ENCODE measurements at places on chromosomes 6 and 20. TPM values are rescaled to one million over a fixed set of nuclear protein-coding genes. Genes with fewer than 3 reads are reported as not detected.

DNA sequence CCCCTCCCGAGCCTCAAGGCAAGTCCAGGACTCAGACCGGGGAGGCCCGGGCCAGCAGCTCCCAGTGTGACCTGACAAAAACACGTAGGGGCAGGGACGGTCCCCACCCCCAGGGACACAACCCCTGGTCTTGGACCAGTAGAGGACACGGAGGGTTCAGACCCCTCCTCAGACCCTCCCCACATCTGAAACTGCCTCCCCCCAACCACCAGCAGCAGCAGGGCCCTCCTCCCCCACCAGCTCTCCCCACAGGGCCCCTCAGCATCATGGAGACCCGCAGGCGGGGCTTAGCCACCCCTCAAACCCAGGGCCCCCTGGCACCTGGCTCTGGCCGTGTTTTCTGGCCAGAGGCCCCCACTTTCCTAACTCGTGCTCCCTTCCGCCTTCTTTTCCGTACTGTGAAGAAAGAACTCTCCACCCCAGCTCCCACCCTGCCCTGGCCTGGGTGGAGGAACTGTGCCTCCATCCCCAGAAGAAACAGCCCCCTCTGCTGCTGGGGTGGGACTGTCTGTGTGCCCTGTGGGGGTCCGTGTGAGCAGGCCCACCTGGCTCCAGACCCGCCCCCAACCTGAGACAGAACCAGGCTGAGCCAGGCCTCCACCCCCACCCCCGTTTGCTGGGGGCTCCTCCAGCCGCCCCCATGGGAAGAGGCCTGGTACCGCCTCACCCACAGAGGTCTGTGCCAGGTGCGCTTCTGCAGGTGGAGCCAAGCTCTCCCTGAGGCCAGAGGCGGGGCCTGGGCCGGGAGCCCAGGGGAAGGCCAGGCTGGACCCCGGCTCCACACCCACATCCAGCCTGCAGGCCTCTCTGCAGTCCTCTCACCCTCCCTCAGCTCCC, 39.0 kb upstream of the MDFI start:
- H3K27ac ChIP-seq = no peak overlapping the region
- H3K4me1 ChIP-seq = peaks cover 6% of the 10 kb centered on the region
- H3K4me3 ChIP-seq = no peak overlapping the region
- H3K27me3 ChIP-seq = peaks cover 1% of the 10 kb centered on the region
- DNase-seq = no peak
- no peaks in the 10 kb centered on the region for H3K36me3 ChIP-seq

DNA sequence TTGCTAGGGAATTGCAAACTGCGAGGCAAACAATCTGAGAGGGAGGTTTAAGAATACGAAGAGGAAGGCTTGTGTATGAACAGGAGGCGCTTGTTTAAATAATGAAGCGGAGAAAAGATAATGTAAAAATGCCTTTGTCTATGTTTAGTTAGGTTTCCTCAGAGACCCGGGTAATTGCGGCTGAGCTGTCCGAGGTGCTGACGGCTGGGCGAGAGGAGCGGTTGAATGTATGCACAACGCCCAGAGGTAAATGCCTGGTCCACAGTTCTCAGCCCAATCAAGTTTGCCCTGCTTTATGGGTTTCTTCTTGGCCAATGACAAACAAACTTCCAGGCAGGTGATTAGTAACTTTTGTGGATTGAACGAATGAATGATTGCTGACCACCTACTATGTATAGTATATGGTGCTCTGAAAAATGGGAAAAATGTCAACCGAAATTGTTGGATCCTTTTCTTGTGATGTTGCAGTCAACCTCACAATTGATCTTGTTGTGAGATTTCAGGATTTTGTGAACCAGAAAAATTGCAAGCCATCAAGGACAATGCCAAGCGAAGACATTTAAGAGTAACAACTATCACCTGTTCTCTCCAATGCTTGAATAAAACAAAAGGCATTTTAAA, 38.3 kb upstream of the SLC32A1 start:
- no peak overlapping the region for H3K4me3 ChIP-seq

DNA sequence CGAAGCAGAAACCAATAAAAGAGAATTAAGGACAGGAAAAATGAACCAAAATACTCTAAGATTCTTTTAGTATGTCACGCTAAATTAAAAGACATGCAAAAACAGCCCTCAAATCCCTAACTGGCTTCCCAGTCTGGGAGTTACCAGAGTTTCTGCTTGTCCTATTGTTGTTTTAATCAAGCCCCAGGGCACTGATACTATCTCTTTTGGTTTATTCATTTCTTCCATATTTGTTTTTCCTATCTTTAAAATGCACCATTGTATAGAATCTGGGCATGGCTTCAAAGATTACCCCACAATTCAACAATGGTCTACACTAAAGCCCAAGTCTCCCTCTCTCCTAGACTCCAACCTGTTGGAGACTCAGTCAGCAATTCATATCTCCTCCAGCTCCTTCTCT, 169.1 kb downstream of the MYLK4 start:
- H3K4me3 ChIP-seq = no peak overlapping the region
- H3K27me3 ChIP-seq = peaks cover 51% of the 10 kb centered on the region
- no peaks in the 10 kb centered on the region for H3K4me1 ChIP-seq
- H3K36me3 ChIP-seq = no peaks in the 10 kb centered on the region

BEND3 gene
- 12.8 TPM for total RNA-seq

SALL4 gene
- 1.0 TPM for total RNA-seq

MYBL2 gene
- total RNA-seq = 95.1 TPM

Data from activated T-helper 1 cell treated with anti-CD3 and anti-CD28 coated beads, Interleukin-12 subunit alpha, Interleukin-12 subunit beta, Interleukin-2, Interleukin-4 antibody, amounts not matched to agents 30 ng/mL and 10 ng/mL and 1 ng/mL, durations not matched to agents 14 hours and 24 hours and 36 hours (primary cell).